ENCODE measurements at places on chromosomes 11 and 22.

DNA sequence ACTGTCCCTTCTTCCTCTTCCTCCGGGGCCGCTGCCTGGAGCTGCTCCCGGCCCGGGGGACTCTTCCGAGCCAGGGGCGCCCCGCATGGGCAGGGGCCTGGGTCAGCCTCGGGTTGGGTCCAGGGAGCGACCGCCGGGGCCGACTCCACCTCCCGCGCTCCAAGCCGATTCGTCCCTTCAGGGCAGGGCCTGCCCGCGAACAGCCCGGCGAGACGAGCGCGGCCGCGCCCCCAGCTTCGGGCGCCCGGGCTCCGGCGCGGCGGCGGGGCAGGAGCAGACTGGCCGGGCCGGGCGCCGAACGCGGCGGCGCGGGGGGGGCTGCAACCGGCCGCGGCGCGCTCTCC lies at the start of gene LARGE1:
Gene LARGE1 (minus strand): TSS at position 280 of the 344 bp plus-strand sequence.
- no peak for DNase-seq

DNA sequence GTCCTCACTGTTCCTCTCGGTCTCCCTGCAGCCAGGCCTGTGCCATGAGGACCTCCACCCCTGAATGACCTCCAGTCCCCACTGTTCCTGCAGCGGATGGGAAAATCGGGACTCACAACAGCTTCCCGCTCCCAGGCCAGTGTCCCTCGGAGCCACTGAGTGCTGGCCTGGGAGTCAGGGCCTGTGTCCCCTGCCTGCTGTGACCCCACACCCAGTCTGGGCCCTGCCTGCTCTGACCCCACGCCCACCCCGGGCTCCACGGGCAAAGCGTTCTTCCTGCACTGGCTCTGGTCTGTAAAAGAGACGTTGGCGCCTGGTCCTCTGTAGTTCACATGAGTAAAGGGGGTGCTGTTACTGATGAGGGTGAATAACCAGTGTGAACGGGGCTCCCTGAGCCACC lies 73.0 kb upstream of the SHISAL1 start:
- no peak for DNase-seq

DNA sequence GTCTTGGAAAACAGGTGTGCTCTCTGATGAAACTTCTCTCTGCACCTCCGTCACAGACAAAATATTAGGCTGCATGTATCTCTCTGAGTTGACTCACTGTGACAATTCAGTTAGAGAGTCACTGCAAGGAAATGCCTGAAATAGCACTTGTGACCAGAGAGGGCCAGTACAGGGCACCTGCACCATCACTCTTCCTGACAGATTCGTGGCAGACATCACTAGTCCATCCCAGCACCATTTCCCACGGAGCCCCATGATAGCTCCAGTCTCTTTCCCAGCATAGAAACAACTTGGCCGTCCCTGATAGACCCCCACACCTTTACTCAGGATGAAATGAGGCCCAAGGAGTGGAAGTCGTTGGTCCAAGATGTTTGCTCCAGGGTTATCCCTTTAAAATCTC lies 73.3 kb upstream of the ISX start:
- no peak for DNase-seq

GRCh38 chr11:65884716-65885092 lies 3.6 kb downstream of the FIBP start:
- no peak for DNase-seq

DNA sequence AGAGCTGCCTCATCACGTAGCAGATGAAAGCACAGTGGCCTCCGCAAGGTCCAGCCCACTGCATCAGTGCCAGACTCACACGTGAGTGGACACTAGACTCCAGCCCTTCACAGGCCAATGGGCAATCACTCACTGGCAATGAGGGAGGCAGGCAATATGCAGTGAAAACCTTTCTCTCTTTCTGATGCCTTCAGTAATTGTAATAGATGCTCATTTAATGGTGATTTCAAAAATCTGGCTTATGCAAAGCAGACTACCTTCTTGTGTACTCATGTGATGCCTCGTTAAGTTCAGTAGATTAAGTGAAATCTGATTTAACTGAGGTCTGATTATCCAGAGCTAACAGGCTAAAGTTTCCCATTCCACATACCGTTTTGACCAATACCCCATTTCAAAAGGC lies 546.9 kb downstream of the MIAT start:
- DNase-seq = no peak

DNA sequence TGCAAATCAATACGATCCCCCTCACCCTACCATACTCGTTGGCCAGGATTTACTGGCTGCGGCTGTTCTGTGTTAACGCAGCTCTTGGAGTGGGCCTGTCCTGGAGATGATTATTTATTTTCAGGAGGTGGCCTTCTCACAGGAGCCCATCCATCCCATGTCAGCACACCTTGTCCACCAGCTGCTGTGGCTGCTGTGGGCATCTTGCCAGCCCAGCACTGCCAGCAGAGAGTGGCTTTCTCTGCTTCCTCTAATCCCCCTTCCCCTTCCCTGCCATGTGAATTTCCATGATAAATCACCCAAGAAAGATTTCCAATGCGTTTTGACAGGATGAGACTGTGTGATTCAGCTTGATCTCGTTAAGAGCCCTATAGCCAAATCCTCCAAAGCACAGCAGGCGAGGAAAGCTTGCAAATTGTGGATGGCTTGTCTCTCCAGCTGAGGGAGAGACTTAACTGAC lies 309.1 kb upstream of the C11orf87 start:
- no peak for DNase-seq

Data from stimulated activated CD8-positive, alpha-beta memory T cell treated with anti-CD3 and anti-CD28 coated beads, Interleukin-15, amount 100 ng/mL, for 4 hours (primary cell).